ENCODE measurements at places on chromosomes 11 and 22.

DNA sequence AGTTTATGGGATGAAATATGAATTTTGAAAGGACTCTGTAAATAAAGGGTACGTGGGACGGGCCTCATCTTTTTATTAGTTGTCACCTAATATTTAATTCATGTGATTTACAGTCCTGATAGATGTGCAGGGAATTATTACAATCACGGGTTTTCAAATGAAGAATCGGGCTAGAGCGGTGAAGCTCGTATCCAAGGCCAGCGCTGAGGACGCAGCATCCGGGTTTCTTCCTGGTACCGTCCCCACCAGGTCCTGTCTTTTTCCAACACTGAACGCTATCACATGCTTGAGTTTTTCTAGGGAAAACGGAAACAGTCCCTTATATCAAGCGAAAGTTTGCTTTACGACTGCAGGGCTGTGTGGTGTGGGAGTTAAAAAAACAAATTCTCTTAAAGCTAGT lies 787 bp downstream of the SMDT1 start:
- DNase-seq = no peak

- DNase-seq = no peak
Measured at GRCh38 chr11:27291302-27291889, 71.6 kb downstream of the CCDC34 start.

- DNase-seq = no peak
Measured at GRCh38 chr11:17713851-17714250, 5.5 kb upstream of the MYOD1 start.

DNA sequence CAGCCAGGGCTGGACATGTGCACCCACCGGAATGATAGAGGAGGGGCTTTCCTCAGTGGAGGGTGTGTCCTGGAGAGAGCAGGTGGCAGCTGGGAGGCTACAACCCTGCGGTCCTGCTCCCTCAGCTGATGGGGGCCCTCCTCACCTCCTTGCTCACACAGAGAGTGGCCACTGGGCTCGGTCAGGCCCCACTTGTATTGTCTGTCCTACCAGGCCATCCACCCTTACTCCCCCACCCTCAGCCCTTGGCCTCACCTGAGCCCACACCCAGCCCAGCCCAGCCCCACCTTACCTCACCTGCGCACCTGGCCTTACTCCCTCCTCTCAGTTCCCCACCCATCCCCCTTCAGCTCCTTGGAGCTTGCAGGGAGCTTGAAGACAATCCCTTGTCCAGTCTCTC lies 3.1 kb downstream of the TRPM5 start:
- no peak for DNase-seq

DNA sequence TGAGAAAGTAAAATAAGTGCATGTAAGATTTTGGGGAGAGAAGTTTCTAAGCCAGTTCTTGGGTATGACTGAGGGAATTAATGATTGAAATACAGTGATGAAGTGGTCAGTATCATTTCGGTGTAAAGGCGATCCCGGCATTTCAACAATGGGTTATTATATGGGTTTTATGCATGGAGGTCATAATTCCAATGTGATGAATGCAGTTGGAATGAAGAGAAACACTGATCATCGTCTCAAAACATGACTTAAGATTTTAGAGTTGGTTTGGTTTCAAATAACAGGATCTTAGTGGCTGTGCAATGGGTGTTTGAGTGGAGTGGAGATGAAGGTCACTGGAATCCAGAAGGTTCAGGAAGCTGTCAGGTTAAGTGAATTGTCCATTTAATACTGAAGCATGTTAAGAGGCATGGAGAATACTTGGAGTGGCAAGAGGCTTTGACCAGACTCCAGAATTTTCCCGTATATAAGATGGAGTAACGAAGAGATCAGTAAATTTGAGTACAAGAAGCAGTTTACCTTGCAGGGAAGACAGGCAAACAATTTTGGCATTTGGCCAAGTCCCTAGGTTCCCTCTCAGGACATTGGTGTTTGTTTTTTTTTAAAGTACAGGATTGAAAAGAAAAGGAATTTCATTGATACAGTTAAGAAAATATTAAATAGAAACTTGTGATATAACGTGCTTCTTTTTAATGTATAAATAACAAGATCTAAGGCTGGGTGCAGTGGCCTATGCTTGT lies 96.4 kb upstream of the BIRC3 start:
- DNase-seq = no peak

GRCh38 chr22:49508561-49508960 lies 319.1 kb downstream of the BRD1 start:
- DNase-seq = no peak

DNA sequence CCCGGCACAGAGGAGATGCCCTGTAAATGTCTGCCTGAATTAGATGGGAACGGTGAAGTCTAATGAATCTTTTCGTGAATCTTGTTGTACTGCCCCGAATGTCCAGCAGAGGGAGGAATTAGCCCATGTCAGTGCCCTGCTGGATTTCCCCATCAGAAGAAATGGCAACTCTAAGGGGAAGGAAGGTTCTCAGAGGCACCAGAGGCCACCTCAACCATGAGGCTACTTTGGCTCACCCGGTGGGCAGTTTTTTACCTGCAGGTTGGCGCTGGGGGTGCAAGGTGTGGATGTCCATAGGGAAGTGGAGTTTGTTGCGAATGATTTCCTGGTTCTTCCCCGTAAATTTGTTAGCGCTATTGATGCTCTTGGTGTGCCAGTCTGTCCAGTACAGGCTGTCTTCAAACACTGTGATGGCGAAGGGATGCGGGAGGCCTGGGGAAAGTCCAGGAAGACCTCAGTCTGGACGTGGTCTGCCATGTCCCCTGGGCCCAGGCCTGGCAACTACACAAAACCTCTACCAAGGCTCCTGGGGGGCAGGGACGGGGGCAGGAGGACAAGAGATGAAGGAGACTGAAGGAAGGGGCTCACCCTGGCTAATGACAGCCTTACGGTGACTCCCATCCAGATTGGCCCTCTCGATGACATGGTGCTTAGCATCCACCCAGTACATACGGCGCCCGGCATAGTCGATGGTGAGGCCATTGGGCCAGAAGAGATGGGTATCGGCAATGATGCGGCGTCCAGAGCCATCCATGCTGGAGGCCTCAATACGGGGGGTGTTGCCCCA lies 28.5 kb downstream of the LRP4 start:
- DNase-seq = peak; percentile 72

DNA sequence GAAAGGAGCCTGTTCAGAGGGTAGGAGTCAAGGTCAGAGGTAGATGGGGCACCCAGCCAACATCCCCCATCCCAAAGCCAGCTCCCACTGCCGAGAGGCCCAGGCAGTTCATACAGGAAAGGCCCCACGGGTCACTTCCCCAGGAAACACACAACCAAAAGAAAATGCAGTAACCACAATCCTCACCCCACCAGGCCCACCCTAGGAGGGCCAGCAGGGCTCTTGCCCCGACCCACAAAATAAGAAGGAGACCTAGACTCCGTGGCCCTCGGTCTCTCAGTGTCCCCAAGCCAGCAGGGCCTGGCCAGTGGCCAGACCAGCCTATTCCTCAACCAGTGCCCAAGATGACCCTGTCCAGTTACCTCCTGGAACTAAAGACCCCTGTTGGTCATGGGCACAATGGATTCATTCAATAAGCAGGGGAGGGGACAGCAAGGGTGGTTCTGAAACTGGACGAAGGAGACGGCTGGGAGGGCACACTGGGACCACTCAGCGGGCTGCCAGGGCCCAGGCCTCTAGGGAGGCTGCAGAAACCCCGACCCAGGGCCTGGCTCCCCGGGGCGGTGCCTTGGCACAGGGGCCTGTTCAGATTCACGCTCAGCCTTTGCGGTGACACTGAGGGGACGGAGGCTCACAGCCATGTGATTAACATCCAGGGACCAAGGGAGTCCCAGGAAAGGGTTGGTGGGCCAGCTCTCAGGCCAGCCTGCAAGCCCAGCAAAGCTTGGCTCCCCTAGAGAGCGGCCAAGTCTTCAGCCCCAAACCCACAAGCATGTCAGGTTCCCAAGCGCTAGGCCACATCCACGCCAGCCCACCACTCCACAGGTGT lies 5.5 kb downstream of the RAB3IL1 start:
- no peak for DNase-seq

- no peak for DNase-seq
Measured at GRCh38 chr11:70389201-70389600, 9.1 kb upstream of the CTTN start.
